NCI-H1930 (cell line): ENCODE measurements at places on chromosomes 2 and 18.
A peak's percentile ranks its signal among the peaks of the same experiment; 100 is the strongest.

DNA sequence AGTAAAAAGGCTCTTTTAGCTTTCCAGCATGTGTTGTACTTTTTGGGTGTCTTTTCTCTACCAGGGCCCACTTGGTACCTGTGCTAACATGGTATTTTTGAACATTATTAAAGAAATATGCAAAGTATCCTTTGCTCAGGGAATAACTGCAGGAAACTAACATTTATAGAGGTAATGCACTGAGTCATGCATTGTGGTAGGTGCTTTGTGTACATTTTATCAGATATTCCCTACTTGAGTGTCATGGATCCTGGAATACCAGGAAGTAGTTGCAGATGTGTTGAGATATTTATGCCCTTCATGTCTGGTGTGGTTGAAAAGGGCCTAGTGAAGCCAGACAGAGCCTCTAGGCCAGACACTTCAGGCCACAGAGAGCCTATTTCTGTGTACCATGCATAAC is 215.5 kb upstream of the CYRIA start:
- no peak for DNase-seq

GRCh38 chr18:22551536-22552151 is 133.9 kb upstream of the CTAGE1 start:
- no peak for DNase-seq

- no peak for DNase-seq
Observed at GRCh38 chr2:12493031-12493513, 223.7 kb upstream of the TRIB2 start.

GRCh38 chr2:190714958-190715357 is 66.1 kb downstream of the NAB1 start:
- DNase-seq, result no peak

GRCh38 chr18:35688757-35689156 is 107.2 kb downstream of the GALNT1 start:
- no peak for DNase-seq

DNA sequence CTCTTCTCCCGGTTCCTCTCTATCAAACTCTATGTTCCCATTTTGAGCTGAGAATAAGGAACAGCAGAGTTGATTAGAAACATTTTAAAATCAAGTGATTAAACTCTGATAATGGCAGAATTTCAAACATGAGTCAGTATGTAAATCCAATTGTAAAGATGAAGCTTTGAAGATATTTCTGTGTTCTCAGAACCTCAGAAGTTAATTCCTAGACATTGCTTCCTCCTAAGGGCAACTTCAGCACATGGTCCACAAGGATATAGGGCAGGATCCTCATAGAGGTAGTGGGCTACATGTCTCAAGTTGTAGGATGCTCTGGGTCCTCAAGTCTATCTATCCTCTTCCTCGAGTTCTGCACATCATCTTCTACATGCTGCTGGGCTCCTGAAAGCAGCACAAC is 46.3 kb downstream of the QPCT start:
- DNase-seq, result no peak

GRCh38 chr2:169585673-169586072 is 1.5 kb downstream of the PPIG start:
- no peak for DNase-seq

GRCh38 chr18:51687845-51688585 is 490.5 kb upstream of the MEX3C start:
- no peak for DNase-seq

GRCh38 chr2:28233164-28233676 is 159.4 kb upstream of the FOSL2 start:
- no peak for DNase-seq

- peak; percentile 21 for DNase-seq
Observed at GRCh38 chr2:222319586-222320435, 21.0 kb upstream of the PAX3 start.

- no peak for DNase-seq
Observed at GRCh38 chr2:69340101-69340775, 46.8 kb downstream of the GFPT1 start.

DNA sequence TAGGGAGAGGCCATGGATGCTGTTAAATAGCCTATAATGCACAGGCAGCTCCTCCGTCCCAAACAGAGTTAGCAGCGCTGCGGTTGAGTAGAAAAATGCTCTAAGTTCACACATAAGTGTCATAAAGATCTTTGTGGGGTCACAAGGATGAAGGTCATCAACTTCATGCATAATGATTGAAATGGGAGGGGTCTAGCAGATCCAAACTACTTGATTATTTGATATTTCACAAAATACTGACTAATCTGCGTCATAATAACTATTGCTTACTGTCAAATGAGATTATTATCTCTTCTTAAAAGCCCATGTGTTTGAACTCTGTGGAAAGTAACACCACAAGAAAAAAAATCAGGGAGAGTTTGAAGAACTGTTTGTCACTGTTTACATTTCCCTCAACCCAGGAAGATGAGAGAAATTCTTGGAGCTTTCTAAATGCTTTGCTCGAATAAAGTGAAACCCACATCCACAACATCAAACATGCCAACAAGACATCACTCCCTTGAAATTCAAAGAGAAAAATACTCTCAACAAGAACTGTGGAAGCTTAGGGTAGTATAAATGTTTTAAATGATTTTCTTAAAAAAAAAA is 50.5 kb upstream of the CREB1 start:
- no peak for DNase-seq

DNA sequence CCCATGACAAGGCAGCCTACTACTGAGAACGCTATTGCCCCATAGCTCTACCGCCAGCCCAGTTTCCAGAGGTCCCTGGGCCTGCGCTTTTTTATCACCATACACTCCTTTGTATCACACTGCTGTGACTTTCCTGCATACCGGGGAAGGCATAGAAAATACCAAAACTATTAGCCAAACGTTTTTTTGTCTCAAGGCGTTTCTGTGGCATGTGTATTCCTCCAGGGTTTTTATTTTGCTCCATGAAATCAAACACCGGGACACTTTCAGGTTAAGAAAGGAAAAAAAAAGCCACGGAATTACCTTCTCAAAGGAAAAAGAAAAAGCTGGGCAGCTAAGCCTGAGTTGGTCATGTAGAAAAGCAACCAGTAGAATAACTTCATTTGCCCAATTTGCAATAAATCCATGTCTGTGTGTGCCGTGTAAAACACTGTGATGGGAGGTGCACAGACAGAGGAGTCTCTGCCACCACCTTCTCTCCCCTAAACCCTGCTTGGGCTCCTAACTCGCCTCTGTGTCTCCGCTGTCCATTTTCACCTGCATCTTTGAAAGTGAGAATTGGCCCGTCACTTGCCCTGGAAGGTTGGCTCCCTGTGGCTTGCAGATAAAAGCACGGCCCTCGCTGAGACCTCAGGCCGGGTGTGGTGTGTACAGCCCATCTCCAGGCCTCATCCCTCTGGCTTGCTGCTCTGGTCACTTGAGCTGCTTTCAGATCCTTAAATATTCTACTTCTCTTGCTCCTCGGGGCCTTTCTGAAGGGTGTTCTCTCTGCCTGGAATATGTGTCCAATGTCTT is 1.7 kb downstream of the AMER3 start:
- no peak for DNase-seq

- peak; percentile 6 for DNase-seq
Observed at GRCh38 chr18:32093102-32093511, 1.4 kb downstream of the RNF138 start.

DNA sequence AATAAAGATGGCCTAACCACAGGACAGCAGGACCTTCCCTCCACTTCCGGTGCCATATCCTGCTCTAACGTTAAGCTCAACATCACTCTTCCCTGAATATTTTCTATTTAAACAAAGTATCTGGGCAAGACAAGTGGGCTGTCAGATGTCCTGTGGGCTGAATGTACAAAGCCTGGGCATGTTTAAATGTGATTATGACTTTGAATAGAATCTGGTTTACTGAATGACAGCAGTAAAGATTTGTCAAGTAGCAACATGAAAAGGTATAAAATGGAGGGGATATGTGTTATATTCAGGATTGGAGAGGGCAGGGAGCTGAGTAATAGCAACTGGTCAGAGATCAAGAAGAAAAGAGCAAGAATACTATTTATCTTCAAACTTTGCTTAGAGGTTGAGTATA is 540.9 kb downstream of the NRXN1 start:
- no peak for DNase-seq

DNA sequence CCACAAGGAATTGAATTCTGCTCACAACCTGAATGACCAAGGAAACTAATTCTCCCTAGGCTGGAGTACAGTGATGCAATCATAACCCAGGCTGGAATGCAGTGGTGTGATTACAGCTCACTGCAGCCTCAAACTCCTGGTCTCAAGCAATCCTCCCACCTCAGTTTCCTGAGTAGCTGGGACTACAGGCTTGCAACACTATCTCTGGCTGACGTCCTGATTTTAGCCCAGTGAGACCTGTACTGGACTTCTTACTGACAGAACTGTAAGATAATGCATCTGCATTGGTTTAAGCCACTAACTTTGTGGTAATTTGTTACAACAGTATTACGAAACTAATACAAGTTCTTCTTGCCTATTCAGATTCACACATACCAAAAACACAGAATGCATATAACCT is 9.5 kb upstream of the KDSR start:
- no peak for DNase-seq

DNA sequence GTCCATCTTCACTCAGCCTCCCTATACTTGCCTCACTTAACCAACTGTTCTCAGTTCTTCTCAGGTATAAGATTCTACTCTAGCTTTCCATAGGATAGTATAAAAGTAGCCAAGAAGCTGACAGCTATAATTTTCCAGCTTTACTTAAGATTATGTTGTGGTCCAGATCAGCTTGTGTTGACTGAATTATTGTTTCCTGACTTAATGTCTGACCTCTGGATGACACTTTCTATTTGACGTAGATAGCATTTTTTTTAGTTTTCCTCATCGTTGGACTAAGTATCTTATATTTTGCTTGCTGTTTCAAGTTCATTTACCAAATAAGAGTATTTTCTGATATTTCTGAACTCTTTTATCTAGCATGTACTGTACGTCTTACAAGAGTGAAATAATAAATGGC is 1272.5 kb upstream of the CDH2 start:
- DNase-seq, result no peak

DNA sequence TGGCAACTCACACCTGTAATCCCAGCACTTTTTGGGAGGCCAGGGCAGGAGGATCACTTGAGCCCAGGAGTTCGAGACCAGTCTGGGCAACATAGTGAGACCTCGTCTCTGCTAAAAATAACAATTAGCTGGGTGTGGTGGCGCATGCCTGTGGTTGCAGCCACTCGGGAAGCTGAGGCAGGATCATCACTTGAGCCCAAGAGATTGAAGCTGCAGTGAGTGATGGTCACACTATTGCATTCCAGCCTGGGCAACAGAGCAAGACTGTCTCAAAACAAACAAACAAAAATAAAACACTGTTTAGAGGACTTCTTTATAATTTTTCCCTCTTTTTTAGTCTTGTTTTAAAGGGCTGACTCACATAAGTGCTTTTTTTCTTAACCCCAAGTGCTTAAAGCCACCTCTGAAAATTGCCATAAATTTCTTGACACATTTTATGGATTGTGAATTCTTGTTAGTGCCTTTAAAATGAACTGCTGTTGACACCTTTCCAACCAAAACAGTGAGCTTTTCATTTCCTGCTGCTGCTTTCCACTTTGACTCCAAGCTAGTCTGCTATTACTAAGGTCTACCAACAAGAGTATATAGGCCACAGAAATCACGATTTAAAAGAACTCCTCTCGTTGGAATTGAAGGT is 41.7 kb downstream of the CYP20A1 start:
- DNase-seq, result no peak

DNA sequence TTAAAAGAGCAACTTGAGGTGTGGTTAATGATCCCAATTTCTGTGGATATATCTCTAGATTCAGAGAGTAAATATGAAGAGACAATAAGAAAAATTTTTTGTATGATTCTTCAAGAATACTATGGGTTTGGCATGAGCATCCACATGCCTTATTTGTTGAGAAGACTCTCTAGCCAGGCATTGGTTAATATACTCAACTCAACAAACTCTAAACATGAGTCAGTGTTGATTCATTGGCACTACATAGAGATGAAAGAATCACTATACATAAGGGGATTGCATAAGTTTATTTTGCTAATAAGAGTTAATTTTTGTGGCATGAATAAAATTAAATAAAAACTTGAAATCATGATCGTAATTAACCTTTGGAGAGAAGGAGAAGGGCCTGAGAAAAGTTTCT is 930.2 kb upstream of the LRRTM1 start:
- DNase-seq, result no peak

DNA sequence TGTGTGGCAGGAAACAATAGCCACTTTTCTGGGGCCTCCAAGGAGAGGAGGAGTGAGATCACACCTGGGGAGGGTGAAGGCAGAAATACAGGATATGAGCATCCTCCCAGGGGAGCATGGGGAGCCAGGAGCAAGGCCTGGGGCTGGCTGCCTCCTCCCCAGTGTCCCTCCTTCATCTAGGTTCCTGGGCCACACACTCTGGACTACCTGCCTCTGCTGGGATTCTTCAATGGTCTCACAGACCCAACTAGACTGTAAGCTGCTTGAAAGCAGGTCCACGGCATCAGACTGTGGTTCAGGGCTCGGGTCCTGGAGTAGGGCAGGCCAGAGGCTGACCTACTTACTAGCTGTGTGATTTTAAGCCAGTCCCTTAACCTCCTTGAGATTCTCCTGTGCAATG is 94.0 kb downstream of the MCFD2 start:
- DNase-seq, result no peak

GRCh38 chr2:135698838-135699237 is 42.8 kb upstream of the UBXN4 start:
- no peak for DNase-seq

GRCh38 chr18:21759836-21760235 is 19.2 kb downstream of the MIB1 start:
- peak; percentile 36 for DNase-seq
